Caki2 (cell line): ENCODE measurements at places on chromosomes 7 and 10.

DNA sequence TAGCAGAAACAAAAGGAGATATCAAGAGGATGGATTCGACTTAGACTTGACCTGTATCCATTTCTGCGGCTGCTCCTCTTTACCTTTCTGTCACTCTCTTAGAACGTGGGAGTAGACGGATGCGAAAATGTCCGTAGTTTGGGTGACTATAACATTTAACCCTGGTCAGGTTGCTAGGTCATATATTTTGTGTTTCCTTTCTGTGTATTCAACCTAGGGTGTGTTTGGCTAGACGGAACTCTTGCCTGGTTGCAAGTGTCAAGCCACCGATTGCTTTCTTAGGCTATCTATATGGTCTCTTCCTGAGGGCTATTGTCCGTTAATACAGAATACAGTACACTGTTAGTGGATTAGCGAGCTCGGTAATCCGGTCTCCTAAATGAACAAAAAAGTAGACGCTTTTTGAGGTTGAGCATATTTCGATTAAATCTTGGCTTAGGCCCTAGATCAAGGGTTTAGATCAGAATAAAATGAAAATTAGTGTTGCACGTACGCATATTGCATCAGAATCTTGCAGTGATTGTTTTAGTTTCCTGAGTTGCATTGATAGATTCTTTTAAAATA, 1.2 kb downstream of the PTEN start:
- DNase-seq = peak; percentile 49

DNA sequence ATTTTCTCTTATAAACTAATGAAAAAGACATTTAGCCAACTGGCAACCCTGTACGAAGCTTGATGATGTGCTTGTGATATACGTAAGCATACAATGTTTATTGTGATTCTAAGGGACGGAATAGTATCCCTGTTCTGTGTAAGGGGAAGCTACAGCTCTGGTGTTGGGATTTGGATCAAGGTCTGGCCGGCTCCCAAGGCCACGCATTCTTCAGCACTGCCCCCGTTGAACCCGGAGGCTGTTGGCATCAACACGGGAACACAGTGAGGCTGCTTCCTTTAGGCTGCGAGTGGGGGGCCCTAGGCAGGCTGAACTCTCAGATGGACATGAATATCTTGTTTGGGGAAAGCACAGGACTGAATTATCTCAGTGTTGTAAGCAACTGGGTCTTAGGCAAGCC, 180.6 kb downstream of the CAMK1D start:
- no peak for DNase-seq

DNA sequence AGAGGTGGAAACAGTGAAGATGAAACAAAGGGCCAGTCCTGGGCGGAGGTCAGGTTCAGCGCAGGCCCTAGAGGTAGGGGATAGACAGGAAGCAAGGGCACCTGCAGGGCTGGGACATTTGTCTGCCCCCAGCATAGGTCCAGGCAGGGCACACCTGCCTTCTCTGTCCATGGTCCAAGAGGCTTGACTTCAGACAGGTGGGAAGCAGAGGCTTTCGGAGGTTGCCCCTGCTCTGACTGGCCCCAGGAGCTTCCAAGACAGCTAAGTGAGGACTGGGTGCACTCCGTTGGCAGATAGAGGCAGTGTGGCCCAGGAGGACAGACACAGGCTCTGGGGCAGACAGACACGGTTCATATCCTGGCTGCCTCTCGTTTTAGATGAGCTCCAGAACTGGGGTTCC, 71.6 kb upstream of the GRB10 start:
- no peak for DNase-seq

DNA sequence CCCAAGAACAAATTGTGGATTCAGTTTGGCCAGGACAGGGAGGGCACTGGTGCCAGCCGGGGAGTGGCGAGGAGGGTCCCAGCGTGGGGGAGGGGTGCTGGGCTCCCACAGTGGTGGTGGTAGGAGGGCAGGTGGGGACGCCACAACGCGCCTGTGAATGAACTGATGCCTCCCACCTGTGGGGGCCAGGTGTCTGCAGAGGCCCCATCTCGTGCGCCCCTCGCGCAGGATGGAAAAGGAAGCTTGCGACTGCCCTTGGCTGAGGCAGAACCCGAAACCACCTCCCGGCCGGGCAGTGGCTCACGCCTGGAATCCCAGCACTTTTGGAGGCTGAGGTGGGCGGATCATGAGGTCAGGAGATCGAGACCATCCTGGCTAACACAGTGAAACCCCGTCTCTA, 72.0 kb downstream of the MICALL2 start:
- no peak for DNase-seq

DNA sequence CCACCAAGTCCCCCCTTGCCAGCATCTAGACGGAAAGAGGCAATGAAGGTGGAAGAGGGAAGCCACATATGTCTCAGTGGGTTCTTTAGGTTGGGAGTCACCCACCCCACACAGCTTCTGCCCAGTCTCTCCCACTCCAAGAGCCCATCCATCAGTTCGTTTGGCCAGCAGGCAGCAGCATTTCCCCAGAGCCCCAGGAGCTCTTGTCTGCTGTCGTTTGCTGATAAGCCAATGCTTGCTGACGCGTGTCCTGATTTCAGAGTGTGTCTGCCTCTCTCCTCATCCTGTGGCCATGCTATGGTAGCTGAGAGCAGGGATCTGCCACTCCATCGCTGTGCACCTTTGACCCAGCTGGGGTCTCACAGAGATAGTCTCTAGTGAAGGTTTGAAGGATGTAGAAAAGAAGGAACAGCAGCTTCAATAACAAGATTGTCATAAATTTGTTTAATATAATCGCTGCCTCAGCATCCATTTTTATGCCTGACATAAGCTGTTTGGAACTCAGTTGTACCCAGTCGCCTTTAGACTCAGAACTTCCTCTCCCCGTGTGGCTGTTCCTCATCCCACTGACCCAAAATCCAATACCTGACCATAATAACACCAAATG, 39.4 kb upstream of the GDF10 start:
- no peak for DNase-seq

DNA sequence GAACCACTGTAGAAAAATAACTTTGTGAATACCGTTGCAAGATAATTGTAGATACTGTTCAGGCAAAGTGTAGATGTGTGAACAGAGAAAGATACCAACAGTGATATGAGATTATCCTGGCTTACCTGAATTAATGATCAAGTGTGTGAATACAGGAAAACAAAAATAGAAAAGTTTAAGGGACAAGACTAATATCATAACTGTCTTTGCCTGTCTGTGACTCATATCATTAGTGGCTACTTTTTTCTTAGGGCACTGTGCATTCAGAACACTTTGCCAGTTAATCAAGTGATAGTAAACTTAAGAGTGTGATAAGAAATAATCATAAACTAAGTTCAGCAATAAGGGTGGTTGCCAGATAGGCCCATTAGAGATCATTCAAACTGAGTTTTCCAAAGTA, 323.0 kb upstream of the LRGUK start:
- DNase-seq = no peak
